CD14-positive monocyte (primary cell): ENCODE measurements at places on chromosomes 1 and 21. TPM values are rescaled to one million over a fixed set of nuclear protein-coding genes. Genes with fewer than 3 reads are reported as not detected.

- no peak for DNase-seq
- H3K4me1 ChIP-seq = no peaks in the 10 kb centered on the region
- H3K27ac ChIP-seq = no peak overlapping the region
- no peaks in the 10 kb centered on the region for H3K27me3 ChIP-seq
- H3K36me3 ChIP-seq = no peaks in the 10 kb centered on the region
- no peak overlapping the region for H3K4me3 ChIP-seq
Measured at GRCh38 chr1:226436472-226436854, 28.6 kb upstream of the PARP1 start.

GRCh38 chr1:24584171-24584647 is 28.3 kb downstream of the NCMAP start:
- no peak overlapping the region for H3K27ac ChIP-seq
- H3K4me1 ChIP-seq = no peaks in the 10 kb centered on the region
- H3K4me3 ChIP-seq = no peak overlapping the region
- H3K36me3 ChIP-seq = no peaks in the 10 kb centered on the region
- DNase-seq = no peak

DNA sequence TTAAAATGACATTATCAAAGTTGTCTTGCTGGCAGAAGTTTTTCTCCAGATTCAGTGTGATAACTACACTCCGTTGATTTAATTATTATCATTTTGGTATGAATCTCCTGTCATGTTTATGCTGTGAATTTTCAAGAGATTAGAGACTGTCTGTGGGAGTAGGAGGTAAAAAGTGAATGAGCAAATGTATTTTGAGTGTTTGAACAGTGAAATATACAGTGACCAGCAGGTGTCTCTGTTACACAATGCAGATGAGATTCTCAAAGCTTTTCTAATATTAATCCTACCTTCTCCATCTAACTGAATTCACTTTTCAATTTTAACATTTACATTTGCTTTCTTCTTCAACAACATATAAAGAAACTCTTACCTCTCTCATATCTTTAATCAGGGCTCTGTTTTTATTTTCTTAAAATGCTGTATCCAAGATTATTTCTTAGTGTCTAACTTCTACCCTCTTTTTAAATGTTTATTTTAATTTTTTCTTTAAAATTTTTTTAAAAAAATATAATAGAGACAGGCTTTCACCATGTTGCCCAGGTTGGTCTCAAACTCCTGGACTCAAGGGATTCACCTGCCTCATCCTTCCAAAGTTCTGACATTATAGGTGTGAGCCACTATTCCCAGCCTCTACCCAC is 20.9 kb upstream of the HSPA13 start:
- peak; percentile 31 for DNase-seq
- no peaks in the 10 kb centered on the region for H3K4me1 ChIP-seq
- H3K4me3 ChIP-seq = no peak overlapping the region

DNA sequence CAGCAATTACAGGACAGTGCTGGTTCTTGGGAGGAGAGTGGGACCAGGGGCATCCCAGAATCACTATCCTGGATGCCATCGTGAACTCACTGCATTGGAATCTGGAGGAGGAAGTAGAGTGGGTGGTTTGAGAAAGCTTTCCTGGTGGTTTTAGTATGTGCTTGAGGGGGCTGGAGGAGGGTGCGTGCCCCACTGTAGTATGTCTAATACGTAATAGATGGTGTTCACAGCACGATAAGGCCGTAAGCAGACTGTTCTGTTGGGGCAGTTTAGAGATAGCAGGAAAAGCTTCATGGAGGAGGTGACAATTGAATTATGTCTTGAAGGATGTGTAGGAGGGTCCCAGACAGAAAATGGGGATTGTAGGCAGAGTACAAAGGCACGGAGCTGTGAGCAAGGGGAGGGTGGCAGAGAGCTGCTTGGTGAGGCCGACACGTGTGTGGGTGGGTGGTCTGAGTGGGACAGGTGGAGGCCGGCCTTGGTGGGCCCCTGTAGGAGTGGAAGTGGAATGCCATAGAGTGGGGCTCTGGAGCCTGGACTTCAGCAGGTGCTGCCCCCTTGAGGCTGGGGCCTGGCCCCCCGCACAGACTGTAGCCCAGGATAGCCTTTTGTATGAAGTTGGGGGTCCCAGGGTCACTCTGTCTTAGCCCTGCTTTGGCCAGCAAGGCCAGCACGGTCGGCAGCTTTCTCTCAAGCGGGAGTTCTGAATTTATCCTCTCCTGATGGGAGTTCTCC is 37.0 kb downstream of the IL6R start:
- H3K27ac ChIP-seq = peak overlapping the region; percentile 90
- no peak for DNase-seq
- no peaks in the 10 kb centered on the region for H3K27me3 ChIP-seq

GRCh38 chr1:37474697-37475379 is 458 bp downstream of the ZC3H12A start:
- DNase-seq = no peak
- peaks cover 5% of the 10 kb centered on the region for H3K36me3 ChIP-seq
- no peaks in the 10 kb centered on the region for H3K27me3 ChIP-seq
- H3K27ac ChIP-seq = peak overlapping the region; percentile 99
- peak overlapping the region; percentile 91 for H3K4me3 ChIP-seq

- DNase-seq = no peak
- H3K27ac ChIP-seq = no peak overlapping the region
Measured at GRCh38 chr1:93842750-93843500, 36.1 kb downstream of the DNTTIP2 start.

DNA sequence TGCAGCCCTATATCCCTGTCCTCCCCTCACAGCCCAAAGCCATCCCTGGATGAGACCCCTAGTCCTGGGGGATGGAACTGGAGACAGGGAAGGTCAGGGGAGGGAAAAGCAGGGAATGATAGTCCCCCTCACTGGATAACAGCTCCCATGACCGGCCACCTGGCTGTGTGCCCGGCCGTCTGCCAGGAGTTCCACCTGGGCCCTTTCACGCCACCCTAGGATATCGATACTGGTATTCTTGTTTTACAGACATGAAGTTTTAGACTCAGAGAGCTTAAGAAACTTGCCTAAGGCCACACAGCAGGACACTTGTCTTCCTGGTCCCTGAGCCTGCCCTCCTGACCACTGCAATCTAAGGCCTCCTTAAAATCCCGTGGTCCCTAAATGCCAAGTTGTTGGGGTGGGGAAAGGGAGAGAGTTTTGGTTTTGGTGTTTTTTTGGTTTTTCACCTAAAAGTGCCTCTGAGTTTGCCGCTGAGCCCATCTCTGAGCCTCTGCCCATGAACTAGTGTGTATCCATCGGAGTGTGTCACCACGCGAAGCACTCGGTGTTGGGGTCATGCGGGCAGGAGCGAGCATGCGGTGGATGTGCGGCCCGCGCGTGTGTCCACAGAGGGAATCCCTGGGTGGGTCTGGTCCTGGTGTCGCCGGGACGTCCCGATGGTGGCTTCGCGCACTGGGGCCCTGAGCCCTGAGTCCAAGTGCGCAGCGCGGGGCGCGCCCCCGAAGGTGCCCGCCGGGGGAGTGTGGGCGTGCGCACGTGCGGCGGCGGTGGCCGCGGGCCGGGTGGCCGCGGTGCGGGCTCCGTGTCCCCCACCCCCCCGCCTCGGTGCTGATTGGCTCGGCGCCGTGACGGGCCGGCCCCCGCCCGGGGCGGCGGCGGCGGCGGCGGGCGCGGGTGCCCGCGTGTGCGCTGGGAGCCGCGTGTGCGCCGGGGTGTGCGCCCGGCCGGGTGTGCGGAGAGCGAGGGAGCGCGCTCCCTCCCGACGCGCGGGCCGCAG is at the start of gene EPHA8:
Gene EPHA8, plus strand, starts transcription at position 906 of the 1,000 bp plus-strand sequence. CDS start 147 bp downstream, outside the sequence.
- H3K4me3 ChIP-seq = no peak within 1 kb of the TSS
- H3K27ac ChIP-seq = no peak within 1 kb of the TSS
- no peaks in the 10 kb centered on the region for H3K4me1 ChIP-seq
- no peaks in the 10 kb centered on the region for H3K36me3 ChIP-seq
- no peak for DNase-seq

GRCh38 chr1:214236477-214236876 is 44.5 kb upstream of the SMYD2 start:
- no peaks in the 10 kb centered on the region for H3K36me3 ChIP-seq
- H3K27ac ChIP-seq = no peak overlapping the region
- H3K4me3 ChIP-seq = no peak overlapping the region
- H3K4me1 ChIP-seq = no peaks in the 10 kb centered on the region

- H3K4me3 ChIP-seq = no peak overlapping the region
- H3K4me1 ChIP-seq = peaks cover 6% of the 10 kb centered on the region
- DNase-seq = no peak
- H3K27ac ChIP-seq = no peak overlapping the region
Measured at GRCh38 chr1:113538225-113538624, 147.9 kb downstream of the MAGI3 start.

GRCh38 chr1:83113652-83114051 is 885.3 kb downstream of the TTLL7 start:
- no peaks in the 10 kb centered on the region for H3K36me3 ChIP-seq
- no peaks in the 10 kb centered on the region for H3K27me3 ChIP-seq
- no peak overlapping the region for H3K27ac ChIP-seq
- DNase-seq = no peak

DNA sequence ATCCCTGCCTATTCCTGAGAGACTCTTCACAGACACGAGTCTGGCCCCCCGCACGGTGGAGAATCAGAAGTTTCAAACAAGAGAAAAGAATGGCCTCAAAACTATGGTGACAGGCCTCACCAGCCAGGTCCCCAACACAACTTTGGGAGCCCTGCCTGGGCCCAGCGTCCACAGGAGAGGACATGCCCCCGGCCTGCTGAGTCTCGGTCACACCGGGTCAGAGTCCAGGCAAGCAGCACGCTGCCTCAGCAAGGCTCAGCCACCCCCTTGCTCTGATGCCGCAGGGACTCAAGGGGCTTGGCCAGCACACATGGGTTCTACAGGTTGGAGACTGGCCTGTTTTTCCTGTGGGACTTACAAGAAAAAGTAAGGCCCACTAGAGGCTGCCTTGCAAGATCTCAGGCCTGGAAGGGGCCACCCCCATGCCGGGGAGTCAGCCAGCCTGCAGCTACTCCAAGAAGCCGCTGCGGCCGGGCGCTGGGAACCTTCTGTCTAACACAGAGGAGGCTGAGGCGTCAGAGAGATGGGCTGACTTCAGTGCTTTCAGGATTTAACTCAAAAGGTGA is 116.8 kb downstream of the NPHP4 start:
- no peak overlapping the region for H3K27ac ChIP-seq
- no peaks in the 10 kb centered on the region for H3K27me3 ChIP-seq
- peaks cover 2% of the 10 kb centered on the region for H3K36me3 ChIP-seq
- H3K4me3 ChIP-seq = no peak overlapping the region
- no peaks in the 10 kb centered on the region for H3K4me1 ChIP-seq

- H3K27ac ChIP-seq = no peak overlapping the region
- H3K27me3 ChIP-seq = no peaks in the 10 kb centered on the region
- no peak overlapping the region for H3K4me3 ChIP-seq
- no peaks in the 10 kb centered on the region for H3K4me1 ChIP-seq
Measured at GRCh38 chr1:208587110-208587509, 342.9 kb upstream of the PLXNA2 start.

DNA sequence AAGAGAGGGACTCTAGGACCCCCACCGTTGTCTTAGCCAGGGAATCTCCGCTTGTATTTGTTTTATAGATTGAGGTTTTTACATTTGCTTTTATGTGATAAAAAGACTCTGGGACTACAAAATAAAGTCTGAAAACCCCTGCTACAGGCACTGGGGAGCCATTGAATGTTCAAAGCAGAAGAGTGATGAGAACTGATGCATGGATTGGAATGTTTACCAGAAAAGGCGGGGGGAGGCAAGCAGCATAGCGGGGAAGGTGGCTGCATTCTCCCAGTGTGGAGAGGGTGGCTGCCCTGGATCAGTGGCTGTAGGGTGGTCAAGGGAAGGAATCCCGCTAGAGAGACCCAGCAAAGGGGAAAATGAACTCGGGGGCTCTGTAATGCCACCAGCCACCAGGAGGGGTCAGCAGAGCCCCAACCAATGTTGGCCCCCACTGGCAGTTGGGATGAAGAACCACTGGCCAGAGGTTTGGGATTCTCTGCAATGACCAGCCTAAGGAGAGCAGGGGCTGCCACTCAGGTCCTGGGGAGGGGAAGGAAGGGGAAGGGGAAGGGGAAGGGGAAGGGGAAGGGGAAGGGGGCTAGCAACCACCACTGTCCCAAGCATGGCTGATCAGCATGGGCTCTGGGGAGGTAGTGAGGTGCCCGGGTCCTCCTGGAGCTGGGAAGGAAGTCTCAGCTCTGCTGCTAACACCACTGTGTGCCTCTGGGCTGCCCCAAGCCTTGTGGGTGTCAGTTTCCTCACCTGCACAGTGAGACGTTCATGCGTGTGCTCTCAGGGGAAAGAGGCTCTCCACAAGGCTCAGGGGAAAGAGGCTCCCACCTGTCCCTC is 19.2 kb upstream of the PEF1 start:
- no peak overlapping the region for H3K27ac ChIP-seq
- no peak overlapping the region for H3K4me3 ChIP-seq
- H3K4me1 ChIP-seq = no peaks in the 10 kb centered on the region
- peak; percentile 51 for DNase-seq

DNA sequence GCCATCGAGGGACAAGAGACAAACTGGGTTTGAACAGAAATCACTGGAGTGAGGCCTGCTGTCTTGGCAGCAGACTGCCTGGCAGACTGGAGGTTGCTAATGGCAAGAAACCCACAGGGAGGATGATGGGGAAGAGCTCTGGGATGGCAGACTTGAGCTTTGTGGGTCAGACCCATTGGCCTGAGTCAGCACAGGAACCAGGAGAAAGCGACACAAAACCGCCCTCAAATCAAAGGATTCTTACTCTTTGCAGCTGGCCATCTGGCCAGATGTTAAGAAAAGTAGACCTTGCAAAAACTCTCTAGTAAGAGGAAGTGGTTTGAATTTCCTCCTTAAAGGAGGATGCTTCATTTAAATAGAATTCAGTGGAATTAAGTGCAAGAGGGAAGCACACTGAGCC is 195.2 kb upstream of the JUN start:
- H3K27ac ChIP-seq = no peak overlapping the region
- no peak overlapping the region for H3K4me3 ChIP-seq
- no peaks in the 10 kb centered on the region for H3K36me3 ChIP-seq

- H3K27ac ChIP-seq = no peak overlapping the region
- H3K4me3 ChIP-seq = no peak overlapping the region
- no peaks in the 10 kb centered on the region for H3K36me3 ChIP-seq
- no peak for DNase-seq
Measured at GRCh38 chr1:159218649-159219636, 14.3 kb downstream of the ACKR1 start.

The ZBTB18 gene
- polyA plus RNA-seq = 3.0 TPM

The TNFSF18 gene
- not detected for polyA plus RNA-seq

The DYRK3 gene
- polyA plus RNA-seq = not detected

The PPM1J gene
- 0.41 and 0.69 TPM in 2 replicates for polyA plus RNA-seq

The MED8 gene
- polyA plus RNA-seq = 40.7 TPM

The SH3GLB1 gene
- polyA plus RNA-seq = 9.2 and 21.9 TPM in 2 replicates

The FAM167B gene
- polyA plus RNA-seq = not detected

The FAAH gene
- 11.5 TPM for polyA plus RNA-seq
